ENCODE measurements at places on chromosomes 12 and 14. TPM values are rescaled to one million over a fixed set of nuclear protein-coding genes. Genes with fewer than 3 reads are reported as not detected.

UNC79 gene
- total RNA-seq, result 41.3 TPM

OR11H6 gene
- total RNA-seq, result not detected

CRIP1 gene
- total RNA-seq, result 2.3 TPM

IL26 gene
- not detected for total RNA-seq

CISTR gene
- not detected for total RNA-seq

MMP17 gene
- 41.5 TPM for total RNA-seq

TMBIM4 gene
- 37.1 TPM for total RNA-seq

TPPP2 gene
- not detected for total RNA-seq

EXOC5 gene
- 91.3 TPM for total RNA-seq

CKB gene
- 328 TPM for total RNA-seq

FAM90A1 gene
- not detected for total RNA-seq

STYK1 gene
- total RNA-seq, result 18.7 TPM

RBP5 gene
- 0.46 TPM for total RNA-seq

LRRC10 gene
- not detected for total RNA-seq

RNF212B gene
- not detected for total RNA-seq

GPD1 gene
- 12.2 TPM for total RNA-seq

MIS18BP1 gene
- 29.5 TPM for total RNA-seq

RPL10L gene
- not detected for total RNA-seq
